Stimulated activated CD4-positive, alpha-beta T cell treated with anti-CD3 and anti-CD28 coated beads, Interleukin-15, amount 100 ng/mL, for 48 hours (primary cell): ENCODE measurements at places on chromosomes 2 and 18.

GRCh38 chr18:35581898-35582641, 530 bp downstream of the GALNT1 start:
- no peak for DNase-seq

GRCh38 chr2:151824886-151825285, 3.3 kb downstream of the ARL5A start:
- no peak for DNase-seq

DNA sequence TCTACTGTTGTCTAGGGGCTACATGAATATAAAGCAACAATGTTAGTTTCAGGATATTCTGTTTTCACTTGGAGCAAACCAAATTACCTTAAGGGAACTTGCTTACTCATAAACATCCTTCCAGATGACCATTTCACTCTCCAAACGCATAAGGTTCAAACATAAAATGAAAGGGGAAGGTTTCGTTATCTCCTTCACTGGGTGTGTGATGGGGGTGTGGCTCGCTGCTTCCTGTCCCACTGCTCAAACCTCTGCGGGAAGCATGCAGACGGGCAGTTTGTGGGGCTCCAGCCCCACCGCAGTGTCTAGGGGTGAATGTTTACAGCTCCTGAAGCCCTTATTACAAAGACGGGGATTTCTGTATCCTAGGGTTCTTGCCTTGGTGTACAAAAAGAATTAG, 1310.9 kb upstream of the TMEFF2 start:
- DNase-seq = no peak

DNA sequence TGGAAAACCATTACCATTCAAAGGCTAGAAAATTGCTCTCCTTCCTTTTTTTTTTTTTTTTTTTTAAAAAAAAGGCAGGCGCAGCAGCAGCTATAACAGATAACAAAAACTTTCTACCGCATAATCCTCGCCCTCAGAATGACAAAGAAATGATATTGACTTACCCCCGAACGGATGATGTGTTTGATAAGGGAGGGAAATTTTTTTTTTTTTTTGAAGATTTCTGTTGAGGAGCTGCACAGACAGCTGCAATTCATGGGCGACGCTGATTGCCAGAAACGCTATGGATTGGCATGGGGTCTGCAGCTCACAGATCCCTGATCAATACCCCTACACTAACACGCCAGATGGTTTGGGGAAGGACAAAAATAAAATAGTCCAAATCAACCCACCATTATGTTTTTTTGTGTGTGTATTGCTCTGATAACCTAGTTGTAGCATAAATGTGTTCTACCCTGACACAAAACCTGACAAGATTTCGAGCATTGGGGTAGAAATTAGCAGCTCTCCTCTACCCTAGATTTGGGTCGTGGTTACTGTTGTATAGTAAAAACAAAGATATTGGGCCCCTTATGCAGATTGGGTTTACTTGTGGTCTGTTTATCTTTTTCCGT, 3.6 kb upstream of the ONECUT2 start:
- no peak for DNase-seq

DNA sequence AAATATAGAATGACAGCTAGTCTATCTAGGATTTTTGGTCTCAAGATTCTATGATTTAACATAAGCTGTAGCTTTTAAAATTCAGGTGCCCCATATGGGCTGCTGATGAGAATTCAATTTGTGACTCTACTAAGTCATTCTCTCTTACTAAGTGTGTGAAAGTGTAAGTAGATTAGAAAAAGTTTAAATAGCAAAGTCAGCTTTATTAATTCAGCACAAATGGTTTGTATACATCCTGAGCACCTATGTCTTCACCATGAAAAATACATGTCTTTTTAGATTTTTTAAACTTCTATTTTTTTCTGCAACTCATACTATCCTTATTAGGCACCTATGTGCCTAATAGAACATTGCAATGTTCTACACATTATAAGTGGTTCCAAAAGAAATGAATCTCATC, 157.1 kb downstream of the METTL4 start:
- DNase-seq = no peak

GRCh38 chr2:216379977-216380376, 7.7 kb upstream of the MARCHF4 start:
- no peak for DNase-seq

DNA sequence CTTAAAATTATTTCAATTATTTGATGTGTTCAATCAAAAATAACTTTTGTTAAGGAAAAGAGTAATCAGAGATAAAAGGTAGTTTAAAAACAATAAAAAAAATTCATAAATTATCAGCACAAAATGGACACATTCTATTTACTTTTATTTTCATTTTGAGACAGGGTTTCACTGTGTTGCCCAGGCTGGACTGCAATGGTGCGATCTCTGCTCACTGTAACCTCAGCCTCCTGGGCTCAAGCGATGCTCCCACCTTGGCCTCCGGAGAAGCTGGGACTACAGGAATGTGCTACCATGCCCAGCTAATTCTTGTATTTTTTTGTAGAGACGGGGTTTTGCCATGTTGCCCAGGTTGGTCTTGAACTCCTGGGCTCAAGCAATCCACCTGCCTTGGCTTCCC, 47.1 kb downstream of the LPIN2 start:
- DNase-seq = no peak
